Stimulated activated CD8-positive, alpha-beta memory T cell treated with anti-CD3 and anti-CD28 coated beads, Interleukin-12 subunit alpha, Interleukin-12 subunit beta, amount 100 ng/mL, for 1 hour (primary cell): ENCODE measurements at places on chromosomes 13 and 19.

- no peak for DNase-seq
These were observed 12.9 kb downstream of the TINCR start for GRCh38 chr19:5554828-5555227.

- DNase-seq = no peak
These were observed 6.4 kb downstream of the TLE5 start for GRCh38 chr19:3055741-3056416.

DNA sequence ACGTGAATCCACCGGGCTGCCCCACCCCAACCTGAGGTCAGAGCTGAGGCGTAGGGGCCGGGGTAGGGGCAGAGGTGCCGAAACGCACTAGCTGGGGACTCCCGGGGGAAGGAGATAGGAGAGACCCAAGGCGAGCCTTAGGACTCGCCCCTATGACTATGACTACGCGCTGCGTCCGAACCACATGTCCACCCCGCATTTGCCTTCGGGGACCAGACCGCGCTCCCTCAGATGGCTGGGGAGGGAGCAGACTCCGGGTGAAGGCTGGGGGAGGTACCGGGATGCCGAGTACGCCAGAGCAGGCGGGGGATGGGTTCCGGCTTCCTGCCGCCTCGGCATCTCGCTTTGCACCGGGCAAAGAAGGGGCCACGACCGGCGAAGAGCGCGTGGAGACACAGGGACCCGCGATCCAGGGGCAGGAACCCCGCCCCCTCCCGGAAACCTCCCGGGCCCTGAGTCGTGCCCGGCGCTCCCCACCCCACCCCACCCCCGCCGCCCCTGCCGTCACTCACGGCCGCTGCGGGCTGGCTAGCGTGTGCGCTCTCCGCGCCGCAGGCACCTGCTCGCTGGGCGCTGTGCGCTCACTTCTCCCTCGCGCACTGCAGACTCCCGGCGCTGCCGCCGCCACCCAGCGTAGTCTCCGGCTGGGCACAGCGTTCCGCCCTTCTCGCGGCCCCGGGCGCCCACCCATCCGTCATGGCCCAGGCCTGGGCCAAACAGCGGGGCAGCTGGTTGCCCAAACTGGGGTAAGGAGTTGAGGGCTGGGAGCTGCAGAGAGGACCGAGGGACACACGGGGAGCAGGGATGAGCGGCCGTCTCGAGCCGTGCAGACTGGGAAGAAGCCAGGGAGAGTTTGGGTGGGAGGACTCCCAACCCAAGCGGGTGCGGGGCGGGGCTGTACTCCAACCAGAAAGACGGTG lies 622 bp upstream of the VSTM2B start:
- no peak for DNase-seq

GRCh38 chr13:85974608-85975366 lies 175.6 kb upstream of the SLITRK6 start:
- DNase-seq = no peak

GRCh38 chr19:38441657-38442348 lies 8.3 kb downstream of the RYR1 start:
- DNase-seq = no peak

GRCh38 chr13:37023871-37024270 lies 23.3 kb downstream of the EXOSC8 start:
- no peak for DNase-seq

- DNase-seq = no peak
These were observed 1.6 kb downstream of the ELAVL3 start for GRCh38 chr19:11479090-11479897.

DNA sequence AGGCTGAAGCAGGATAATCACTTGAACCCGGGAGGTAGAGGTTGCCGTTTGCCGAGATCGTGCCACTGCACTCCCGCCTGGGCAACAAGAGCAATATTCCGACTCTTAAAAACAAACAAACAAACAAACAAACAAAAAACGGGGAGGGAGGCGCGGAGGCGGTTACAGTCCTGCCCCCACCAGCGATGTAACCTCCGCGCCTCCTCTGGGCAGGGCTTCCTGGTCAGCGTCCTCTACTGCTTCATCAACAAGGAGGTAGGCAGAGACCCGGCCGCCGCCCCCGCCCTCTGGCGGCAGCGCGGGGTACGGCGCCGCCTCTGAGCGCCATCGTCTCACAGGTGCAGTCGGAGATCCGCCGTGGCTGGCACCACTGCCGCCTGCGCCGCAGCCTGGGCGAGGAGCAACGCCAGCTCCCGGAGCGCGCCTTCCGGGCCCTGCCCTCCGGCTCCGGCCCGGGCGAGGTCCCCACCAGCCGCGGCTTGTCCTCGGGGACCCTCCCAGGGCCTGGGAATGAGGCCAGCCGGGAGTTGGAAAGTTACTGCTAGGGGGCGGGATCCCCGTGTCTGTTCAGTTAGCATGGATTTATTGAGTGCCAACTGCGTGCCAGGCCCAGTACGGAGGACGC lies 10.2 kb downstream of the SNRPD2 start:
- peak; percentile 75 for DNase-seq

DNA sequence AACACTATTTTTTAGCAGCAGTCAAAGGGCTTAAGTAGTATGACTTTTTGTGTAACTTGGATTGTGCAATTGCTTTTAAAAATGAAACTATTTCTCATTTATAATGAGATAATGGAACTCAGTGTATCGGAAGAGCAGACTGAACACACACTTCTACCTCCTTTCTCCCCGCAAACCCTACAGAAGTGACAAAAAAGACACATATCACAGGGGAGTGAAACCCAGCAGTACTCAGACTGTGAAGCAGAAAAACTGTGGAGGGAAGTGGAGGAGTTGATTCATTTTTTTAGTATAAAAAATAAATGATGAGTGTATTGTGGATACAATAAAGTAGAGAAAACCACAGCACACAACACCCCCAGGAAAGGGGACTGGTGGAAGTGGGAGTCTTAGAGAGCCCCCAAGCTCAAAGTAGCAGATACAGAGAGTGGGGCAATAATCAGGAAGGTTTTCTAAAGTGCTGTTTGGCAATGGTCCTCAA lies 9.7 kb downstream of the LPAR6 start:
- DNase-seq = no peak

GRCh38 chr13:43864921-43865320 lies 14.6 kb downstream of the CCDC122 start:
- DNase-seq = no peak

GRCh38 chr13:33453936-33454335 lies 168.4 kb upstream of the STARD13 start:
- DNase-seq = no peak

DNA sequence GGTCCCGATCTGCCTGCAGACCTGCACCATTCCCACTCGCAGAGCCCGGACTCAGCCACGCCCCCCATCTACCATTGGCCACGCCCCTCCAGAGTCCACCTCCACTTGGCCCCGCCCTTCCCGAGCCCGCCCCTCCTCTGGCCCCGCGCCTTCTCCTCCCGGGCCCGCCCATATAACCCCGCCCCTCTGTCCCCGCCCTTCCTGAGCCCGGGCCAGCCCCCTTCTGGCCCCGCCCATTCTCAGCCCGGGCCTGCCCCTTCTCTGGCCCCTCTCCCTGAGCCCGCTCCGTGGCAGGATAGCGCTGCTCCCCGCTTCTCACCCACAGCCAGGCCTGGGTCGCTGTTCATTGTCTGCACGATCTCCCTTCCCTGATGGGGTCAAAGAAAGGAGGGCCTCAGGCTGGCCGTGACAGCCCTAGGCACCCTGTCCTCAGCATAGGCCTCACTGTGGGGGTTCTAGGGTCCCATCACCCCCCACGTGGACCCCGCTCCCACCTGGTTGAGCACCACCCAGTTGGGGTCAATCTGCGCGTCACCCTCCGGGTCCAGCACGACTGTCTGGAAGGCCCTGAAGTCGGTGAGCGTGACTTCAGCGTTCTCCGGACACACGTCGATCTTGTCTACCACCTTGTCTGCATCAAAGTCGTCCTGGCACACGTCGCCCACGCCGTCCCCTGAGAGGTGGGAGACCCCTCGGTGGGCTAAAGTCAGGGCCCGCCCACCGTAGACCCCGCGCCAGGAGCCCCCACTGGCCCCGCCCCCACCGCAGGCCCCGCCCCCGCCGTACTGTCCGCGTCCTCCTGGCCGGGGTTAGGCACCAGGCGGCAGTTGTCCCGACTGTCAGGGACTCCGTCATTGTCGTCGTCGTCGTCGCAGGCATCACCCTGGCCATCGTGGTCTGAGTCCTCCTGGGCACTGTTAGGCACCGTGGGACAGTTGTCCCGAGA lies 5.7 kb downstream of the COMP start:
- peak; percentile 39 for DNase-seq
